ENCODE measurements at places on chromosomes 2 and 18.

DNA sequence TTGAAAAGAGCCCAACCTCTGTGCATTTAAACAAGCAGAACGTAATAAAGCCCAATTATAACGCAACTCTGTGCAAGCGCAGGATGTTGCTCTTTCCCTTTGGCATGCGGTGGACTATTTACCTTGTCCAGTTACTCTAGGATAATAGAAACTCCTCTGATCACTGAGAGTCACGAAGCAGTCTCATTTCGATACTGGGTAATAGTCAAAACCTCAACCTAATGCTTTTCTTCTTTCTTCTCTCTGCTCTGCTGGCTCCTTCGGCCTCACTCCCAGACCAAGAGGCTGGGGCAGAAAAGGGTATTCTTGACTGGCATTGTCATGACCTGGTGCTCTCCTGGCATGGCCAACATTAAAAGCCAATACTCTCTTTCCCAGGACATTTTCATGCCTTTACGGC, 89.7 kb upstream of the GCFC2 start:
- DNase-seq: no peak

DNA sequence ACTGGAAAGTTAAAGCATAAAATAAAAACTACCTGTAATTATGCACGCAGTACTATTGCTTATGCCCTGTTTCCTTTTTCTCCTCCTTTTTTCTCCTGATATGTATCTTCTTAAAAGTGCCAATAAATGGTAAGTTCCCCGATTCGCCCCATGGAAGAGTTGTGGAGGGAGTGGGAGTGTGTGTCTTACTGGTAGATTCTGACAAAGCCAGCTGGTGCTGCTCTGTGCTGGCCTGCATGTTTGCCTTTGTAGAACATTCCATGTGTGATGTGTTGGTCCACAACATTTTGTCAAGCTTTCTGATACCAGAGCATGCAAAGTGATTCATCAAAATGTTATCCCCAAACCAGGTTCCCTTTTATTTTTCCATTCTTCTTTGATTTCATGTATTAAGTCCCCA, 356.9 kb upstream of the RAB12 start:
- no peak for DNase-seq

DNA sequence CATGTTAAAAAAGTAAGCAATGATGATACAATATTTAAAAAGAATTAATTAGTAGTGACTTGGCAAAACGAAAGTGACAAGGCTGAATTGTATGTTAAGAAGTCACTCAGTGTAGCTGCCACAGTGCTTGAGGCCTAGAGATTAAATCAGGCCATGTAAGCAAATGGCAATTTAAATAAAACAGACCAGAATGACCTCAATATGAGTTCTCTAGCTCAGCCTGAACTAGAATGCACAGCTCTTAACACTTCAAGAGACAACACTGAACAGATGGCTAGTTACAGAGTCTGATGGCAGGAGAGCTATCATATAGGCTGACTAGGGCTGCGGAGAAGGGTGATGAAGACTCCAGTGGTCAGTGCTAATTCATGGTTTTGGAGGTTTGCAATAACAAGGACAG, 117.9 kb upstream of the ZBTB14 start:
- no peak for DNase-seq

DNA sequence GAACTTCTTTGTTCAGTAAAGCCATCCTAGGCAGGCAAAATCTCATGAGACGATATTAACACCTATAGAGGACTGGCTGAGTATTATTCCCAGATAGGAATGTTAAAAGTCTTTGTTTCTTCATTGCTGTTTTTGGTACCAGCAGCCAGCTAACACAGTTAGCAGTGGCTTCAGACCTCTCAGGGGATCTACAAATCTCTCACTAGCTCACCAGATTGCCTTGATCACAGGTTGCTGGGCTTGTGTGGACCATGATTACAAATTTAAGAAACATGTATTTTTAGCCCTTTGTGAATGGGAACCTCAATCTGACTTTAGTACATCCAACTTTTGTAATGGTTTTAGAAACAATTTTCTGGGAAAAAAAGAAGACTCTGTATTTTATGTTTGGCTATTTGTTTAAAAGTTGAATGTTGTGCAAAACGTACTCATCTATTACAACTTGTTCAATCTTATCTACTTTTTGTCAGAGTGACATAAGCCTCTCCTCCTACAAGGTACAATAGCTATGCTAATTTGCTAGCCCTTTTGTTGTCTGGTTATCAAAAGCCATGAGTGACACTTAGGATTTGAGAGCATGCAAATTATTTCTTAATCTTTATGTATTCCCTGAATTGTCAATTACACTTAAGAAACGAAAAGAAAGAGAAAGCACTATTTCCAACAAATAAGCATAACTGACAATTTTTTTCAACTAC, 693.1 kb downstream of the ERBB4 start:
- DNase-seq: no peak

DNA sequence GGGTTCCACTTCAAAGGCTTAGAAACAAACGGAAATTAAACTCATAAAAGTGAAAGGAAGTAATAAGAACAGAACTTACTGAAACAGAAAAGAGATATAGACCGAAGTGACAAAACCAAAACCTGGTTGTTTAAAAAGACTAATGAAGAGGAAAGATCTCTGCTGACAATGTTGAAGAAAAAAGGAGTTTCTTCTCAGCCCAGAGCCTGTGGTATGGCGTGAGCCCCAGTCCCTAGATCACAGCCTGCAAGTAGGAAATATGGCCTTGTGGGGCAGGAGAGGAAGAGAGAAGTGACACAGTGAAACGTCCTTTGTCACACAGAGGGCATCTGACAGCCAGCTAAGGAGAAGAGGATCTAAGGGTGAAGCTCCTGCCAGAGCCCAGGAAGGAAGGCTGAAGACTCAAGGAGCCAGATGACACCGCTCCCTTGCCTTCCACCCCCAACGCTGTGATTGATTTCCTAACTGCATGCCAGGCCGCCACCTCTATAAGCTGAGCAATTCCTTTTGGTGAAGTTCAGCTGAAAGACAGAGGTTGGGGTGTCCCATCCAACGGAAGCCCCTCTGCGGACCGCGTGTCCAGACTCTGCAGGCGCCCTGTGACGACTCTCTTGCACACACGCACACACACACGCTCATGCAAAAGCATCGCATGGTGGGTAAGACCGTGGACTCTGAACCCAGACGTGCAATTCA, 141.1 kb downstream of the HDAC4 start:
- no peak for DNase-seq

DNA sequence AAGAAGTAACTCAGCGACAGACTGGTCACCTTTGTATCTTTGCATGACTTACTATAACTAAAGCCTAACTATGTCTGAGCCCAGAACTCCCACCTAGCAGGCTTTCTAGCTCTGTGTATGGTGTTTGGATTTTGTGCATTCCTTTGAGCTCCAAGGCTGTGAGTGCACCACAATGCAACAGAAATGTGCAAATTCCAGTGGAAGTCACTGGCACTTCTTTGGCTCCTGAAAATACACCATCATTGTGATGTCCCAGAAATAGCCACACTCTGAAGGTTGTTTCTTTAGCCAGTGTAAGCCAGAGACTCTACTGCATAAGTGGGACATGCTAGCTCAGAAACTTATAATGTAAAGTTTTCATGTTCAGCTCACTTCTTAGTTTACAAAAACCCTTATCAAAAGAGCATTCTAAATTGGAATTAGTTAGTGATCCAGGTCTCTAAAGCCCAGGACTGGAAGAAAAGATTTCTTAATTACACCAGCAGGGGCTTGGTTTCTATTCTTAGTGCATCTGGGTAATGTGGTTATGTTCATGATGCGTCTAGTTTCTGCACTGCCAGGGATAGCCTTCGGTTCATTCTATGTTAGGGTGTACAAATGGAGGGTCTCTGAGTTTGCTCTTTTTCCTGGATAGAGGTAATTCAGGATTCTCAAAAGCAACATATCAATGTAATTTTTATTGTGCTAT, 1239.5 kb upstream of the ZEB2 start:
- no peak for DNase-seq

- no peak for DNase-seq
Observed at GRCh38 chr2:114488841-114489530, 46.5 kb downstream of the DPP10 start.

- DNase-seq: no peak
Observed at GRCh38 chr18:37321582-37322491, 243.8 kb downstream of the CELF4 start.

DNA sequence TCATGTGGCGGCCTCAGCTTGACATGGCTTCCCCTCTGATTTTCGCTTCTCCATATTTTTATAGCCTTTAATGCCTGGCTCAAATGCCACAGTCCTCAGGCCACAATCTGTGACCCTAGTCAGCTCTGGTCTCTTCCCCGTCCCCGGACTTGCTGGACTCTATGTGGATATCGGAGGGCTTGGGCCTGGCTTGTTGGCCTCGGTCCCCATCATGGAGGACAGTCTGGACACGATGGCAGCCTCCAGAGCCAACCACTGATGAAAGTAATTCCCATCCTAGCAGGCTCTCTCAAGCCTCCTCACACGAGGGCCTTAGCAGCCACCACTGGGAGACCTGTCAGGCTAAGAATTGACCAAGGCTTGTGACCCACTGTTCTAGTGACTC, 61.6 kb downstream of the LPIN1 start:
- no peak for DNase-seq

- DNase-seq: no peak
Observed at GRCh38 chr2:208268156-208268952, 2.3 kb downstream of the PIKFYVE start.

GRCh38 chr2:240437551-240437860, 2.0 kb downstream of the GPC1 start:
- DNase-seq: no peak

- DNase-seq: no peak
Observed at GRCh38 chr2:215884451-215885087, 128.8 kb downstream of the MREG start.

GRCh38 chr2:226971084-226971483, 135.2 kb downstream of the RHBDD1 start:
- no peak for DNase-seq

DNA sequence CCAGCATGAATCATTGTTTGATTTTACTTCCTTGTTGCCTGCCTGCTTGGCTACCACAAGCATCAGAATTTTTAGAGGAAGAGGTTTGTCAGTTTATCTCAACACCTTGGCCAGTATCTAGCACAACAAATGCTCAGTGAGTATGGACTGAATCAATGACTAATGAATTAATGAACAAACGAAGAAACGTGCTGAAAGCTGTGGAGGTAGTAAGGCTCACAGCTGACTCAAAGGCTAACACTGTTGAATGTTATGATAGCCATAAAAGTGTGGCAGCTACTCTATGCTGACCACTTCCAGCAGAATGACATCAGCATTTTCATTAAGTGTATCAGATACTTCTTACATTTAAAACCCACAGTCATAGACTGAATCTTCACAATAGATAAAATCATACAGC, 543.4 kb downstream of the IRS1 start:
- no peak for DNase-seq

DNA sequence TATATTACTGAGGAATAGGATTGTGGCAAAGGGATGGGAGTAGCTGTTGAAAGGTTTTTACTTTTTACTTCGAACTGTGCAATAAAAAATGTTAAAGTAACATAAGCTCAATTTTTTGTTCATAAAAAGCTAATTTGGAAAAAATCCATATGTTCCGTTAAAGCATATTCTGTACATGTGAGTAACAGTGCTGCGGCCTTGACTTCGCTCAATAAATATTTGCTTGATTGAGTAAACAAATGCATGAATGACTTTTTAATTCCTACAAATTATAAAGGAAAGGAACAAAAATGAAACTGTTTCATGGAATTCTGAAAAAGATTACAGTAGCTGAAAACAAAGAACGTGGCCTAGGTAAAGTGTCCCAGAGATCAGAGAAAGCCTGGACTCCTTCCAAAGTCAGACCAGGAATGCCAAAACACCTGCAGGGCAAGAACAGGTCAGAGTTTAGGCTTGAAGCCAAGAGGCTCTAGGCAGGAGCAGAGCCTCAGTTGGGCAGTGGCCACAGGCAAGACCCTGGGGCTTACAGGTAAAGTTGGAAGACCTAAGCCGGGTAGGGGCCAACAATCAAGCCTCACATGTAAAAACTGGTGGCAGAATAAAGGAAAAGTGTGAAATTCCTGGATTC, 44.3 kb upstream of the FIGN start:
- DNase-seq: no peak

DNA sequence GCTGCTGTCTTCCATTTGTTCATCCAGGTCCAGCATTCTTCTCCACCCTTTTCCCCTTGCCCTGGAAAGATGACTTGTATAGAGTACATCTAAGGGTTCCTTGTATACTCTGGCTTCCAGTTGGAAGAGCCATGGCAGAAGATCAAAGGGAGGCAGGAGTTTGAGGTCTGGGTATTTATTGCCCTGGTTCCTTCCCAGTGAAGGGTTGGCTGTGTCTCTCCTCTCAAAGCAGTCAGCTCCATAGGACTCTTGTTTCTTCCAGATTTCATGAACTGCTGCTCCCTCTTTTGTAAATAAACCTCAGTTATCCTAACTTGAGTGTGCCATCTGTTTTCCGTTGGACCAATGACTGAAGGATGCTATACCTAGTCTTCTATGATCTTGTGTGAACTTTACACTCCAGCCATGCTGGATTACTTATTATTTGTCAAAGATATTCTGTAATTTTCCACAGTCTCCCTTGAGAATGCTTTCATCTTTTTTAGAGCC, 6.4 kb downstream of the BBS5 start:
- DNase-seq: no peak

DNA sequence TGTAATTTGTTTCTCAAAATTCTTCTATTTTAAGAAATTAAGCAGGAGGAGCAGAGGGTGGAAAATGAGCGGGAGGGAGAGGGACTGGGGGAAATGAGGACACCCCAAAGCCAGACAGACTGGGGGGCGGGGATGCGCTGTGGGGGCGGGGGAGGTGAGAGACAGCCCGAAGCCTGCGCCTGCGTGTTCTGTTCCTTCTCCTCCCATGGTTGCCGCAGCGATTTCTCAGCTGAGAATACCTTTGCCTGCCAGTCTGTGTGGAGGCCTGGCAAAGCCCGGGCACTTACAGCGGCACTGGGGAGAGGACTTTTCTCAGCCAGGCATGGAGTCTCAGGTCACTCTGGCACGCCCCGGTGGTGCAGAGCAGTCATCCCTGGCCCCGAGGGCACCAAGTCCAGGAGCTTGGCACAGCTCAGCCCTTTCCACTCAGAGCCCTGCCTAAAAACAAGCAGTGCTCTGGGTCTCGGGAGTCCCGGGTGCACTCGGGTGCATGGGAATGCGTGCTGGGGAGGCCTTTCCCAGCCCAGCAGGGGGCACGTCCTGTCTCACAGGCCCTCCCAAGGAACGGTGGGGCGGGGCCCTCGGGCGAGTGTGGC, 289.3 kb upstream of the HS6ST1 start:
- no peak for DNase-seq

DNA sequence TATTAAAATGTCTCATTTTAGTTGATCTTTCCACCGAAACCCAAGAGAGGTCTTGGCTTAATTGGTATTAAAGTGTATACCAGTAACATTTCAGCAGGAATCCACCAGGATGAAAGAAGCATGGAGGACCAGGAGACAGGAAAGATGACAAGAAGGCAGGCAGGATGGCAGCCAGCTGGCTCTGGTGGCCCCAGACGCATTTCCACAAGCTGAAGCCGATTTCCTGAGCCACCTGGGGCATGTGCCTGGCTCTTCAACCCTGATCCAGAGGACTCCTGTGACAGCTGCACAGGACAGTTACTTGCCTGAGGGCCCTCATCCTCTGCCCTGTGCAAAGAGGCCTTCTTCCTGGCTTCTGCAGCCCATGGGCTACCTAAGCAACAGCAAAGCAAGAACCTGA, 56.9 kb upstream of the NFU1 start:
- DNase-seq: no peak
